ENCODE measurements at places on chromosomes 13 and 19. TPM values are rescaled to one million over a fixed set of nuclear protein-coding genes. Genes with fewer than 3 reads are reported as not detected.

DNA sequence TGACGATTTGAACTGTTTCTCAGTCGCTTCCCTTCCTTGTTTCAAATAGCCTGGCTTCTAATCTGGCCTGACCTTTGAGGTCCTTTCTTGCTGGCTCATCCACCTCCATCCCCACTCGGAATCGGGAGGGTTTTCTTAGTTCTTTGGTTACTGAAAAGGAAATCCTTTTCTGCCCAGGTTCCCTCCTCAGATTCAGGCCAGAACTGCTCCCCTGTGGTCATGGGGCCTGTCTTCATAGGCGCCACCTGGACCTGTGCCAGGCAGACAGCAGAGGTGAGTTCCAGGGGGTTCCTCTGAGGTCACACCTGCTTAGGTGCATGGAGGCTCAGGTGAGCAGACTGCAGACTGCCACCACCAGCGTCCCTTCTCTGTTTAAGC lies 62.4 kb downstream of the AKAP11 start:
- DNase-seq: no peak

DNA sequence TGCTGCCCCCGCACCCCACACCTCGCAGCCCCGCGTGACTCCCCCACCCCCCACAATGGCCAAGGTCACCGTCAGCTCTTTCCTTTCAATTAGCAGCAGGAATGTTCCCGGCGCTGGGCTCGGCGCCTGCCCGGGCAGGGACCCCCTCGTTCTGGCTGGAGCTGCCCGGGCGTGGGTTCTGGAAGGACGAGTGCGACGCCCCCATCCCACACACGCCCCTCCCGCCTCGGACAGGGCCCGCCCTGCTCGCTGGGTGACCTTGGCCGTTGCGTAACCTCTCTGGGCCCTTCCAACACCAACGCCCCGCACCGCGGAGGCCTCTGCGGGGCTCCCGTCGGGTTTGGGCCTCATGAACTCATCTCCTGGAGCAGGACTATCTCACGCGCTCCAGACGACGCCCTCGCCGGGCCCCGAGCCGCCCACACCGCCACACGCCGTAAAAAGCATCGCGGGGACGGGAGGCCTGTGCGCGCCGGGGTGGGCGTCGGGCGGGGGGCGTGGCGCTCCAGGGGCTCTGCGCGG lies 10.3 kb downstream of the PALM start:
- DNase-seq: no peak

DNA sequence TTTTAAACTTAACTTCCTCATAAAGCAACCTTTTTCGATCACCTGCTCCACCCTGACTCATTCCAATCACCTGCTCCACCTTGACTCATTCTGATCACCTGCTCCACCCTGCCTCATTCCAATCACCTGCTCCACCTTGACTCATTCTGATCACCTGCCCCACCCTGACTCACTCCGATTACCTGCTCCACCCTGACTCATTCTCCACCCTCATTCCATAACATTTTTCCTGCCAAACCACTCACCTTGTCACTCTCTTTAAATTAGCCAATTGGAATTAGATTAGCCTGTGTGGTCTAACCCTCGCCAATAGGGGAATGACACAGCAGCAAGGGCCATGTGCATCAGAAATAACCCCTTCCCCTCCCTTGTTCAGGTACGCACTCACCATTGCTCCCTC lies 31.9 kb upstream of the ZNF83 start:
- no peak for DNase-seq

- no peak for DNase-seq
Observed at GRCh38 chr19:11286312-11286974, 9.5 kb upstream of the TSPAN16 start.

GRCh38 chr19:1483131-1483978 lies 4.3 kb upstream of the C19orf25 start:
- no peak for DNase-seq

The C19orf67 gene
- polyA plus RNA-seq: 0.08 TPM

The CYP4F12 gene
- 0.49 TPM for polyA plus RNA-seq

The MEIS3 gene
- 15.3 TPM for polyA plus RNA-seq

The ZNF426 gene
- 23.1 TPM for polyA plus RNA-seq
